ENCODE measurements at places on chromosomes 2 and 18.

GRCh38 chr2:226295123-226295522 is 504.5 kb downstream of the IRS1 start:
- no peak for DNase-seq

DNA sequence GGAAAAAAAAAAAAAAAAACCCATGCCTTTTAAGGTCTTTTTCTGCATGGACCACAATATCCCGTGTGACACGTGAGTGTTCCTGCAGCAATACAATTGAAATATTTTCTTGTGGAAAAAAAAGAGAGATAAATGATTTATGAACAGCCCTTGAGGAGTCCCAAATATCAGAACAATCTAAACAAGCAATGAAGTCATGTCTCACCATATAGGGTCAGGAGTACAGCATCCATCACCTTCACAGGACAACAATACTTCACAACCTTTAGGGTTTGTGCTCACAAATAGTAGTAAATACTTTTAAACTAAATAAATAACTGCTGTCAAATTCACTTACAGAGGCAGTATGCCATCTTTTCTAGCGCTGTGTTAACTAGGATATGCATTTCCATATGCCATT is 87.9 kb downstream of the ZEB2 start:
- DNase-seq, result no peak

GRCh38 chr2:165293440-165294420 is 54.5 kb downstream of the SCN2A start:
- DNase-seq, result no peak

- no peak for DNase-seq
Measured at GRCh38 chr2:127818794-127819425, 7.9 kb upstream of the WDR33 start.

DNA sequence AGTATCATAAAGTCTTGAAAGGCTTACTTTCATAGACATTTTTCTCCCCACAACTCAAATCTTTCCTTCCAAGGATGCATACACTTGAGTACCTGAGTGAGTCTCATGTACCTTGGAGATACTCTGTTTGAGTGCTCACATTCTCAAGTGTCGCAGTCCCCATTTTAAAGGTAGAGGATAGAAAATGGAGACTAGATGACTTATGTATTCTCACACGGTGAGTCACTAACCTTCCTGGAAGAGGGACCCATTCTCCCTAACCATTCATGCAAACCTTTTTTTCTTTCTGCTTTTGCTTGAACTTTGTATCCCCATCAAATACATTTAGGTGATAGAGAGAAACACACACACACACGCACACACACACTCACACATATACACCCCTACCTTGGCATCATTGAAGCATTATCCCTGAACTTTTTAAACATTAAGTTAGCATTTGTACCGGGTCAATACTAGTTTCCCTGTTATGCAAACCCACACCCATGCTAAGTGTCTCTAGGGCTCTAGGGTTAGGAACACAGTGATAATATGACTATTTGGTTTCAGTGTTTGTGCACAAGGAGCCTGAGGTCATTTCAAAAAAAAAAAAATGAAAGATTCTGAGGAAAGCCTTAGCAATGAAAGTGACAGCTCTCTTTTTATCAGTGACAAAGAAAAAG is 236.2 kb downstream of the IKZF2 start:
- DNase-seq, result no peak

- no peak for DNase-seq
Measured at GRCh38 chr2:11092701-11093335, 62.4 kb upstream of the SLC66A3 start.

DNA sequence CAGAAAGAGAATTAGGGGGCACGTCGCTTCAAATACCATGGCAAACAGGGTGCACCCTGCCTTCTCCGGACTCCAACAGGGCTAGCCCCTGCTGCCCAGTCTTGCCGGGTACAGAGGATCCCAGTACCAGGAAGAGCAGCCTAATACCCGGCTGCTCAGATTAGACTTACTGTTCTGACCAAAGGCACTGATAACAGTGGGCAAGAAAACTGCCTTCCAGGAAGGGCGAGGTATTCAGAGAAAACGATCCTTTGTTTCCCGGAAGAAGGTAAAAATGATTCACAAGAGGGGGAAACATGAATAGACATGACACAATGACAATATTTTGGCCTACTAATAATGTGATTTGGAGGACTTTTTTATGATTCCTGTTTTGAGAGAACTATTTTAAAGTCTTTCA is 99.9 kb downstream of the SS18 start:
- DNase-seq, result no peak

GRCh38 chr2:154455866-154456265 is 242.6 kb upstream of the KCNJ3 start:
- DNase-seq, result no peak

DNA sequence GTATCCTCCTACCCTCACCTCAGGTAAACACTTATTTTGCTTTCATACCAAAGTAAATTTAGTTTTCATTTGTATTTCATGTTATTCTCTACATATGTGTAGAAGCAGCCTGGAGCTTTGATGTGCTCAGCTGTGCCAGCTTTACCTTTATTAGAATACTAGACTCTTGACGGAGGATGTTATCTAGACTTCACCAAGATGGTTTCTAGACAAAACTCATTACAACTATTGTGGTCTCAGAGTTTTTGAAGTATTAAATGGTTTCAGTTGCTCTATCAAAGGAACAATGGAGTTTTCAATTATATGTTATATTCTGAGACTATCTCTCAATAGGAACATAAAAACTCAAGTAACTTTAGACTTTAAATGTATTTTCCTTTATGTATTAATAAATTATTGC is 5.0 kb upstream of the IL18RAP start:
- no peak for DNase-seq

DNA sequence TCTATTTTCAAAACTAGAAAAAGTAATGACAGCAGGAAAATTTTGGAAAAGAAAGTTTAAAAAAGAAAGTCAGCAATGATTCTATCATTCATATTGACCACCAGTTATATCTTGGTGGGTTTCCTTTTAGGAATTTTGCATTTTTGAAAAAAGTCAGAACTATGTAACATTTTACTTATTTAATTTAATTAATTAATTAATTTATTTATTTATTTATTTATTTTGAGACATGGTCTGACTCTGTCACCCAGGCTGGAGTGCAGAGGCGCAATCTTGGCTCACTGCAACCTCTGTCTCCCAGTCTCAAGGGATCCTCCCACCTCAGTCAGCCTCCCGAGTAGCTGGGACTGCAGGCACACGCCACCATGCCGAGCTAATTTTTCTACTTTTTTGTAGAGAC is 149.9 kb upstream of the ACAA2 start:
- DNase-seq, result no peak

DNA sequence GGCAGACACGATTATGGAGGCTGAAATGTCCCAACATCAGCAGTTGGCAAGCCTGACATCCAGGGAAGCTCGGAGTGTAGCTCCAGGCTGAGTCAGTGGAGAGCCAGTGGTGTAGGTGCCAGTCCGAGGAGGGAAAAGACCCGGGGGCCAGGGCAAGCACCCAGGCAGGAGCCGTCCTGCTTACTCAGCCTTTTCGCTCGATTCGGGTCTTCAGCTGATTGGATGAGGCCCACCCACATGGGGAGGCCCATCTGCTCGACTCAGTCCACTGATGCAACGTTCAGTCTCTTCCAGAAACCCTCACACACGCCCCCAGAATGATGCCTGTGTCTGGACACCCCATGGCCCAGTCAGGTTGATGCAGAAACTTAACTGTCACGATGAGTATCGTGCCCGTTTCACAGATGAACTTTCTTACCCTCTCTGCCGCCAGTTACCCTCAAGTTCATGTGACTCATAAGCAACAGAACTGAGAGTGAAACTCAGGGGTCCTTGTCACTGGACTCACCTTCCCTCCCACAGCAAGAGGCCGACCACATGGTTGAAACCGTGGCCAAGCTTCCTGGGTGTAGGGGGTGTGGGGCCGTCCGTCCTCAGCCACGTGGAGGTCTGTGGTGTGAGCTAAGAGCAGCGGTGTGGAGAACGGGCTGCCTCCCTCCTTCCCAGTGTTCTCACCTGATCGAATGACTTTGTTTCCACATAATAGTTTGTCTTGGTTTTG is 197.4 kb upstream of the HDAC4 start:
- DNase-seq, result no peak

- no peak for DNase-seq
Measured at GRCh38 chr2:88815697-88816096, 124.2 kb downstream of the RPIA start.

- no peak for DNase-seq
Measured at GRCh38 chr2:8028981-8029380, 652.9 kb upstream of the ID2 start.

DNA sequence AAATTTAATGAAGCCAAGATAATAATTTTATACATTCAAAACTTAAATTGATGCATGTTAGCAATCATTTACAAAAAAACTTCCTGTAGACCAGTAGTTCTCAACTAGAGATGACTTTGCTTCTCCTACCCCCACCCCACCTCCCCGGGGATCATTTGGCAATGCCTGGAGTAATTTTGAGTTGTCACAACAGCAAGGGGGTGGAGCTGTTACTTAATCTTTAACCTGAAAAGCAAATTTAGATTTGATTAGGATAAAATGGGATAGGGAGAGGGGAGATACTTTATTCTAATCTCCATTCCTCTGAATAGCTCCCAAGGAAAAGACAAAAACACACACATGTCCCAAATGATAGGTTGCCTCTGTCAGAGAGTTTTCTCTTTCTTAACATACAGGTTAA is 4.2 kb downstream of the SLC40A1 start:
- no peak for DNase-seq

GRCh38 chr2:63775191-63775590 is 66.5 kb upstream of the UGP2 start:
- no peak for DNase-seq

GRCh38 chr2:172571245-172571644 is 15.4 kb downstream of the PDK1 start:
- no peak for DNase-seq

DNA sequence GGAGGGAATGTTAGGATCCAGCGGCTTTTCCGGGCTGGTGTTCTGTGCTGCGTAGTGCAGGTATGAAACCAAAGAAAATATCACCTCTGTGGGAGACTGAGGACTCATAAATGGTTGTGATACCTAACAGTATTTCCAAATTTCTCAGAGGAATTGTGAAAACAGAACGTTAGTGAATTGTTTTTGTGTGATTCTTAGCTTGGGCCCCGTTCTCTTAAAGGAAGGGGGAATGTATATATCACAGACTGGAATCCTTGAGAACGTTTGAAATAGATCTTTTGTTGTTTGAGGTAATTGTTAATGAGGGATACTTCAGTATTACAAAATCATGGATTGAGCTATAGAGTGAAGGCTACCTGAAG is 834 bp downstream of the ZNF638 start:
- DNase-seq, result no peak

DNA sequence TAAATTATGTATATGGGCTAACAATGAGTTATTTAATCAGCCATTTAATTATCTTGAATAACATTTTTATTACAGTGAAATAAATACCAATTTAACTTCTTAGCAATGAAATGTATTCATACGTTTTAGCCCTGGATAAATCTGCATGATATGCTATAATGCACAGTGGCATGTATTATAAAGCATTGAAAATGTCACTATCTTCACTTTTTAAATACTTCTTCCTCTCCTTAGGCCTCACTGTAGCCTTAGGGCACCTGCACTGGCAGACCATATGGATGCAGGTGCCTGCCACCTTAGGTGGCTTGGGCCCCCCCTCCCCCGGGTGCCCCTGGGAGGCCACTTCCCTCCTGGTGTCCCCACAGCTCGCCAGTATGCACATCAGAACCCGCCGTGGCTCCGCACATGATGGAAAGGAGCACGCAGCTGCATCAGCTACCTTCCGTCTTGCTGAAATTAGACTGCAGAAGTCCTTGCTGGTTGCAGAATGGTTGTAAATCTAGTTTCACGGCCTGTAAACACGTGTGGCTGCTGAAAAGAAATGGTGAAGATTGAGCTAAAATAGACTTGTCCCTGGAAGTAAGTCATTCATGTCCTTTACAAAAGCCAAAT is 56.7 kb downstream of the ADI1 start:
- no peak for DNase-seq

GRCh38 chr18:23541349-23542093 is 38.2 kb downstream of the RMC1 start:
- no peak for DNase-seq

GRCh38 chr2:2763351-2764000 is 432.4 kb upstream of the MYT1L start:
- DNase-seq, result no peak

- no peak for DNase-seq
Measured at GRCh38 chr2:224944707-224945547, 97.3 kb downstream of the DOCK10 start.

- no peak for DNase-seq
Measured at GRCh38 chr2:147937744-147938349, 82.7 kb downstream of the ORC4 start.

Data from stimulated activated CD4-positive, alpha-beta T cell treated with anti-CD3 and anti-CD28 coated beads, Interleukin-1b, Interleukin-23, amount 100 ng/mL, for 1 hour (primary cell).